ENCODE measurements at places on chromosomes 1 and 21. TPM values are rescaled to one million over a fixed set of nuclear protein-coding genes. Genes with fewer than 3 reads are reported as not detected.

Gene PAPPA2
- polyA plus RNA-seq = 0.29 TPM

Gene UROD
- 185 TPM for polyA plus RNA-seq

Gene BLACAT1
- polyA plus RNA-seq = 0.06 TPM

GRCh38 chr1:246008363-246008831 lies 498.7 kb downstream of the SMYD3 start:
- DNase-seq = no peak

DNA sequence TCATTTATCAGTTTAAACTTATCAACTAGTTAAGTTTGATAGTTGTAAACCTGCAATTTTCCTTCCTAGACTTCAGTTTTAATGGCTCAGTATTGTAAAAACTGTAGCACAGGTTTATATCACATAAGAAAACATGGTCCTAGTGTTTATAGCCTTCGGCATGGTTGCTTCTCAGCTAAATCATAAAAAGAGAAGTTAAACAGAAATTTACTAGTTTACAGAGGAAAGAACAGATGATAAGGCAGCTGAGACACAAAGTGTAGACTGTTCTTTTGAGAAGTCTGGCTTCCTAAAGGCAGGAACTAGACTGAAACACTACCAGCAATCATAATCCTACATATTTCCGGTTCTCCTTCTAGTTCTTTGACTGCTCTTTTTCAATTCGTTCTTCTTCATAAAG lies 39.8 kb downstream of the WNT2B start:
- DNase-seq = no peak

DNA sequence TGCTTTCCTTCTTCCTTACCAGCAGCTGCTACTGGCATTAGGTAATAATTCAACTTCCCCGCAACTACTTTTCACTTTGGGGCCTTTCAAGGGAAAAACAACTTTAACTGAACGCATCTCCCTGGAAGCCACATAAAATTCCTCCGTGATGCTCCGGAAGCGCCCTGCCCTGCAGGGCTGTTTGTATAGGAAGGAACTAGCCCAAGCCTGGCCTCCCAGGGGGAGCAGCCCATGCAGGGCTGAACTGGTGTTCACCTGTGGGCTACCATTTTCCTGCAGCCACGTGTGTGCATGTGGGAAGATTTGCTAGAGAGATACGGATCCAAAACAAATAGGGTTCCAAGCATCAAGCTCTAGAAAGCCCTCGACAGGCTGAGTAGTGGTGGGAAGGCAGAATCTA lies 14.4 kb downstream of the CLDN14 start:
- no peak for DNase-seq

- no peak for DNase-seq
These were observed 80.3 kb downstream of the SLC35A3 start for GRCh38 chr1:100050139-100050538.

- DNase-seq = peak; percentile 56
These were observed 62.5 kb upstream of the TNFSF4 start for GRCh38 chr1:173269490-173270230.

- DNase-seq = no peak
These were observed 21.7 kb upstream of the SLC44A3 start for GRCh38 chr1:94798462-94798861.

DNA sequence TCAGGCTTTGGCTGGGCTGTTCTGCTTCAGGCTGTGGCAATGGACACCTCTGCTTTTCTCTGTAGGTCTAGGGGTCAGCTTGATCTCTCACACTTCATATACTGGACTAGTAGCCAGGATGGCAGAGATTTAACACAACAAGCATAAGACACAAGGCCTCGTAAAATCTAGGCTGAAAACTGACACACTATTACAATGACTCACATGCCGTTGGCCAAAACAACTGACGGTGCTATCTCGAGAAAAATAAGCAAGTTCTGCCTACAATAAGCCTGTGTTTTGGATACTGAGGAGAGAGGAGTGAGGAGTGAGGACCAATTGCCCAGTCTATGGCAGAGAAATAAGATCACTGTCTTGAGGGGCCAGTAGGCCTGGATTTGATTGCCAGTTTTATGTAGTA lies 840.7 kb upstream of the ADAMTS5 start:
- no peak for DNase-seq

- no peak for DNase-seq
These were observed 940 bp upstream of the PLA2G2C start for GRCh38 chr1:20187103-20187812.

DNA sequence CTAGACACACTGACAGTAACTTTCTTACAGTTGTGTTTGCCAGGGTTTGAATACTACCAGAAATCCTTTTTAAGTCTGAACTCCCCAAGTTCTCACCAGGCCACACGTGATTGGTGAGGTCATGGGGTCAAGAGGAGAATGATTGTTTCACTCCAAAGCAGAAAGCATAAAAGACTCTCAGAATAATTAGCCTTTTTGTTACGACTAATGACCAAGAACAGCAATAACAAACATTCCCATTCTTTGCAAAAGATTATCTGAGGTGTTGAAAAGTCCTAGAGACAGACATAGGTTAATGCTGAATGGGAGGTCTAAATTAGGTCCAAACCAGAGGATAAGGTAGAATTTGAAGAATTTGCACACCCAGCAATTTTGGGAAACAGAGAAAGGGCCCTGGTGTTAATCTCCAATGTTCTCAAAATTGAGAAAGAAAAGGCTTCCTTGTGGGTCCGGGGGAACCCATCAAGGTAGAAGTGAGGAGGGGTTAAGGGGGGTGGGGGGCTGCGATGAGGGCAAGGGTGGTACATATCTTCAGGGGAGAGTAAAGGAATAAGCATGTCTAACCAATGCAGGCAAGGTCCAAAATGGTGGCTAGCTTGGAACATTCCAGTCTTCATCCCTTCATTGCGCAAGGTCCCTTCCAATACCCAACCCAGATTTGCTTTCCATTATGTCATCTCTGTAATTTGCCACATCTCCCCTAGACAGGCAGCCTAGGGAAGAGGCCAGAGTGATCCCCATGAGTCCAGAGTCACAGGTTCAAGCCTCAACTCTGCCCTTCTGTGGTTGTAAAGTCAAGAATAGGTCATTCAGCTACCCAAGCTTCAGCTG lies 74.6 kb upstream of the NFIA start:
- DNase-seq = no peak

DNA sequence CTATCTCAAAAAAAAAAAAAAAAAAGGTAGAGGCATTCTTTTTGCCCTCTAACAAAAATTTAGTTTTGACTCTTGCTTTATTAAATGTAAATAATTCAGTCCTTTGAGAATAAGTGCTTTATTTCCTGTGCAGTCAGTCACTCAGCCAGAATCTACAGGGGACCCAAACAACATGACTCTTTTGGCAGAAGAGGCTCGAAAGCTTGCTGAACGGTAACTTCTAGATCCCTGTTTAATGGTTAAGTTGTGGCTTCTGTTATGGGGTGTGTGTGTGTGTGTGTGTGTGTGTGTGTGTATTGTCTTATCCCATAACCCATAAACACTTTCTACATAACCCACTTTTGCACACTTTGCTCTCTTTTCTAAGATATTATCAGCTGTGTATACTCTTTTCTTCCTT lies 54.9 kb upstream of the LAMC2 start:
- DNase-seq = no peak

DNA sequence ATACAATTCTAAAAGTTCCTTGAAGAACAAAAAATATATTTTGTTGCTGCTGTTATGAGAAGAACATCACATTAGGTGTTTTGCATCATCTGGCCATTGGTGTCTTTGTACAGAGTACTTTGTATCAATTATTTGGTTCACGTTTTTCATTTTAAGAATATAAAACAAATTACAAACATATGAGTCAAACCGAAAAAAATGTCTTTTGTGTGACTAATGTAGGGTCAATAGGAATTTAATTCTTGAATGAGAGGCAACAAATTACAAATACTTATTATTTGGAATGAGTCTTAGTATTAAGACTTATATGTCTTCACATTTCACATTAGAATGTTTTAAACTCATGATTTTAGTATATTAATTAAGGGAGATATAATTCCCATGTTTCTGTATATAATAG lies 54.8 kb downstream of the NR5A2 start:
- no peak for DNase-seq

DNA sequence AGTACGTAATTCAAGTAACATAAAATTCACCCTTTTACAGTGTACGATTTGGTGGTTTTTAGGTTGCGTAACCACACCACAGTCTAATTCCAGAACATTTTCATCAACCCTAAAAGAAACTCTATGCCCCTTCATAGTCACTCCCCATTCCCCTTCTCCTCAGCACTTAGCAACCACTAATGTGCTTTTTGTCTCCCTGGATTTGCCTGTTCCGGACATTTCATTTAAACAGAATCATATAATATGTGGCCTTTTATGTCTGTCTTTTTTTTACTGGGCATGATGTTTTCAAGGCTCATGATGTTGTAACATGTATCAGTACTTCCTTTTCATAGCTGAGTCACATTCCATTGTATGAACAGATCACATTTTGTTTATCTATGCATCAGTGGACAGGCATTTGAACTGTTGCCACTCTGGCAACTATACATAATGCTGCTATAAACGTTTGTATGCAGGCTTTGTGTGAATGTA lies 20.8 kb downstream of the OBSCN start:
- DNase-seq = peak; percentile 48

GRCh38 chr1:183580281-183580682 lies 10.0 kb downstream of the NCF2 start:
- DNase-seq = no peak

DNA sequence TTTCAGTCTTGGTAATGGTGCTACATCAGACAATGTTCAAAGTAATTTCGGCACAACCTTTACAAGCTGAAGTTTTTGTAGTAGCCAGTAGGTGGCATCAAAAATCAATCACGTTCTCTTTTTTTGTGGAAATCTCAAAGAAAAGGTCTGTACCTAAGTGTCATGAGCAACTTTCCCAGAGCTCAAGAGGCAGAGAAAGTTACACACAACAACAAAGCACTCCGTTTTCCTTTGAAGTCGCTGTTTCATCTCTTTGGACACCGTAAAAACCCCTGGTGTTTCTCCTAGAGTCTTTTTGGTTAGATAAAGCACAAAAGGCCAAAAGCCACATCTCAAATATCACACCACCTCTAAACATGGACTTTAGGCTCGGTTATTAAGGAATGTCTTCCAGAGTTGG lies 131.6 kb downstream of the LHX8 start:
- DNase-seq = no peak

- DNase-seq = no peak
These were observed 30.4 kb upstream of the SNX27 start for GRCh38 chr1:151581451-151581850.

DNA sequence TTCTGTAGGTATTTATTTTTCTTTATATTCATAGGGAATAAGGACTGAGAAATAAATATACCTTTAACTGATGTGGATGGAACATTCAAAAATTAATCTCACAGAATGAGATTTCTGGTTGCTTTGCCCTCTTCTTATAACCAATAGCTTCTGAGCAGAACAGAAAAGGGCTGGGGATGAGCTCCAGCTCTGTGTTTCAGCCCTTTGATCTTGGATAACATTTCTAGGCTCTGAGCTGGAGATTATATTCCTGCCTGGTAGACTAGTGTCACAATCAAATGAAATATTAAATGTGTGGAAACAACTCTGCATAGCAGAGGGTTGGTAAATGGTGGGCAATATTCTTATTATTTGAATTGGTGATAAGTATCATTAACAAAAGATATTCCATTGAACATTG lies 14.6 kb downstream of the MAP3K21 start:
- no peak for DNase-seq

DNA sequence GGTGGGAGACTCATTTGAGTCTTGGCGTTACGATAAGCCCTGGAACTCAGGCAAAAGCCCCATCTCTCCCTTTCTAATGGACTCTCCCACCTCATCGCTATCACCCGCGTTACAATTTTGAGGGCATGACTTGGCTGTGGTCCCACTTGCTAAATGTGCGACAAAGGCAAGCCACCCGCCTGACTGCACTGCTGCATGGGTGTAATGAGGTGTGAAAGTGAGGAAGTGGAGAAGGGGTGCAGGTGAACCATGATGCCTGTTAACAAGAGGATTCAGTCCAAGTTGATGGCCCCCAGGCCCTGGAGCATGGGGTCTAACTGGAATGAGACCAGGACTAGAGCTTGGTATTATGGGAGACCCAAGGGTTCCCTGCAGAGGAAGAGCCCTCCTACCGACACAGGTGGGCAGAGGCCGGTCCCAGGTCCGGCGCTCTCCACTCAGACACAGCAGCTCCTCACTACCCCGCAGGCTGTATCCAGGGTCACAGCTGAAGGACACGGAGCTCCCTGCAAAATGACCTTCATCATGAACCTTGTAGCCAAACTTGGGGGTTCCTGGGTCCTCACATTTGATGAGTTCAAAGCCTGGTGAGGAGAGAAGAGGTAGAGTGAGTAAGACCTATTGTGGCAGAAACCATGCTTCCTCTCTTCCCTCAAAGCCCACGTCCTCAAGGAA lies 165.4 kb upstream of the HMGB4 start:
- no peak for DNase-seq

Measured in AG04450 (cell line).